ENCODE measurements at places on chromosomes 3 and 15.

DNA sequence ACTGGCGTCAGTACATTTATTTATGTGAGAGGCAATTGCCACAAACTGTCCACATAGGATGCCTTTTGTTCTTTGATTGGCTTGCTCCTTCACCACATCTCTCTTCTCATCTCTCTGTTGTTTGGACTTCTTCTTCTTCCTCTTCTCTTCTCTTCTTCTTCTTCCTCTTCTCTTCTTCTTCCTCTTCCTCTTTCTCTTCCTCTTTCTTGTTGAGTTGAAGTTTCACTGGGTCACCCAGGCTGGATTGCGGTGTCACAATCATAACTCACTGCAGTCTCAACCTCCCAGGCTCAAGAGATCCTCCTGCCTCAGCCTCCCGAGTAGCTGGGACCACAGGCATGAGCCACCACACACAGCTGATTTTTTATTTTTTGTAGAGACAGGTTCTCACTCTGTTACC lies 67.7 kb upstream of the GSK3B start:
- DNase-seq = no peak

GRCh38 chr15:89107984-89108383 lies 19.7 kb downstream of the ABHD2 start:
- DNase-seq = no peak

DNA sequence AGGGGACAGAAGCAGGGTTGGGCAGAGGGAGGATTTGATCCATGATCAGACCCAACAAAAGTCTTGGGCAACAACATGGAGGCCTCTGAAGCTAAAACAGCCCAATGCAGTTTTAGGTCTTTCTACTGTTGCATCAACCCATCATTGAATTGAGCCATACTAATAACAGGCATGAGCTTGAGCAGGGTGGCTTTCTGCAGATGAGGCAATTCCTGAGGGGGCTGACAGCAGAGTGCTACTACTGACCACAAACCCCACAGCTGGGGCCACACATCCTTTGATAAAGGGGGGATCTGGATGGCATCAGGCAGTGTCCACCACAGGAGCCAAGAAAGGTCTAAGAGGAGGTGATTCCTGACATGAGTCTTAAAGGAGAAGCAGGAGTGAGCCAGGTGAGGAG lies 517.0 kb upstream of the PPP2R3A start:
- DNase-seq = no peak

DNA sequence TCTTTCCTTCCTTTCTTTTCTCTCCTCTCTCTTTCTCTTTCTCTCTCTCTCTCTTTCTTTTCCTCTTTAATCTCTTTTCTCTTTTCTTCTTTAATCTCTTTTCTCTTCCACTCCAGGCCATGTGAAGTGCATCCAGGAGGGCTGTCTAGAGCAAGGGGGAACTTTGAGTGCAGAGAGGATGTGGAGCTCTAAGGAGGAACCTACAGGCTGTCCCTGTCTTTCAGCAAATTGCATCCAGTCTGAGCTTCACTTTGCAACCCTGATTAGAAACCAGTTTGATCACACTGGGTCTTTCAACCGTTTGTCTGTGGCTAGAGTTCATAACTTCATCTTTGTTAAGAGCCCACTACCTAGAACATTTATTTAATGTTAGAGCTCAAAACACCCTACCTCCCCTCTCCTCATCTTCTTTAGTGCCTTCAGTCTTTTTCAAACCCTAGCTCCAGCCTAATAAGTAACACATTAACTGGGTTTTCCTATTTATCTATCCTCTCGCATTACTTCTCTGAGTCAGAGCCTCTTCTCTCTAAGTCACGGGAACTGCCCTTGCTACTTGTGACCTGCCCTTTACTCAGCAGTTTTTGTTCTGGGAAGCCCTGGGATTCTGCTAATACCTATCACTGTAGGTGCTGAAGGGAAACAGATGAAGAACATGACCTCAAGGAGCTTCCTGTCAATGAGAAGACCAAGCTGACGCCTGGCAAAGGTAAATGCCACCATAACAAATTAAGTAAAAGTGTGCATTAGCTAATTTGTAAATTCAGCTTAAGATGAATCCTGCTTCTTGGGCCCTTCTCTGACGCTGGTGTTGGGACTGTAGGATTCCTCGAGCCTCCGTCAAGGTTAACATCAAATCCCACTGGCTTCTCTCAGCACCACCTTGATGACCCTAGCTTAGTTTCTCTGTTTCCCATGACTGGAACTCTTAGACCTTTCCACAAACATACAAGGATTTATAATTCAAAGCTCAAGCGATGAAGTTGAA lies at the start of gene GCNT3:
TSS of gene GCNT3 (plus strand) at position 508 of the 985 bp plus-strand sequence. CDS start 6,456 bp downstream, outside the sequence.
- no peak for DNase-seq

- no peak for DNase-seq
Observed at GRCh38 chr3:51711352-51712037, 4.6 kb downstream of the GRM2 start.

- DNase-seq = no peak
Observed at GRCh38 chr3:144774897-144775296, 803.3 kb downstream of the DIPK2A start.

- DNase-seq = peak; percentile 16
Observed at GRCh38 chr3:129461022-129461421, 21.0 kb downstream of the IFT122 start.

DNA sequence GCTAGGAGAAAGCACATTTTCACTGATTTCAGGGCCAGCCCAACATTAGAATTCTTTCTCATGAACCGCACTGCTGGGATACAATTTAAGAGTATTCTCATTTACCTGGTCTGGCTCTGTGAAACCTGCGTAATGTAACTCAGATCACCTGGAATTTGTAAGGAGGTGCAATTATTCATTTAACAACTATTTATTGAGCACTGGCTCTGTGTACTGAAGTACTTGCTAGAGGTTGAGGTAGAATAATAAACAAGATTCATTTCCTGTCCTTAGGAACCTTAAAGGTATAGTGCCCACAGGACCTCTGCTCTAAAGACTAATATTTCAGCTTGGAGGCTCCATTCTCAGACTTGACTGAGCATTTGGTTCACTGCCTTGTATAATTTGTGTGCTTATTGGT lies 242.2 kb upstream of the ZPLD1 start:
- DNase-seq = no peak

GRCh38 chr15:22919171-22919570 lies 61.0 kb downstream of the CYFIP1 start:
- no peak for DNase-seq

GRCh38 chr15:75920079-75920478 lies 16.4 kb downstream of the FBXO22 start:
- DNase-seq = no peak

- no peak for DNase-seq
Observed at GRCh38 chr3:101453961-101454360, 59.1 kb downstream of the SENP7 start.

DNA sequence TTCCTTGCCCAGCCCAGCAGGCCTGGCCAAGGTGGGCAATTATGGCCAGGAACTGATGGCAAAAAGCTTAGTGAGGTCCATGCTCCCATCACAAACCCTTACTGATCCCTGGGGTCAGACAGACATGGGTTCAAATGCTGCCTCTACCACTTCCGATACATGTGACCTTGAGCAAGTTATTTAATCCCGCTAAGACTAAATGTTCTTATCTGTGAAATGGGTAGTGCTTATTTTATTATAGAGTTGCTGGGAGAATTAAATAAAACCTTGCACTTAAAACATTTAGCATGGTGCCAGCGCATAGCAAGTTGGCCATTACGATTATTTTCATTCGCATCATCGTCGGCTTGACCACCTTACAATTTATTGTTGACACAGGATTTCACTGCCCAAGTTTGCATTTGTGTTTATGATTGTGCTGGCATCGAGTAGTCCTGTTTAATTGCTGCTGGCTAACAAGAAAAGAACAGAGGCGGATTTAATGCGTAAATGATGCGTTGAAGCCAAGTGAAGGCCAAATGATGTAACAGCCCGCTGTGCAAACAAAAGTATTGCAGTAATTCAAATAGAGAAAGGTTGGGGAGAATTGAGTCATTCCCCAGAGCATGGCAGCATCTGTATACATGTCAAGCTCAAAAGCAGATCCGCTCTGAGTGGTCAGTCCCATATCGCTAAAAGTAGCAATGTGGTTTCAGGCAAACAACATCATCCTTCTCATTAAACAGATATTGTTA lies 7.3 kb upstream of the FURIN start:
- no peak for DNase-seq

DNA sequence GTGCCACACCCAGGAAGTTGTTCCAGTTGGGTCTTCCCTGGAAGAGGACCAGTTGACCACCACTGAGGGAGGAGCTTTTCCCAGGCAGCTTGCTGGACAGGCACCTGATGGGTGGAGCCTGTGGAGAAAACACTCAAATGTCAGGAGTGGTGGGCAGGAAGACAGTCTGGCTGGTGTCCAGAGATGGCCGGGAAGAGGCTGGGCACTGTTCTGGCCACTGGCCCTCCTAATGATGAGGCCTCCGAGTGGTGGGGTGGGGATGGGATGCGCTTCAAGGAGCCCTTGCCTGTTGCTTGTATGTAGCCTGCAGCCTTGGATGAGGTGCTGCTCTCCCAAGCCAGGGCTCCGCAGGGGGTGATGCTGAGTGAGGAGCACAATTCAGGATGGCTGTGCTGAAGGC lies 12.3 kb downstream of the PLEKHO2 start:
- DNase-seq = no peak

GRCh38 chr15:87606971-87607370 lies 649.6 kb downstream of the NTRK3 start:
- DNase-seq = no peak

DNA sequence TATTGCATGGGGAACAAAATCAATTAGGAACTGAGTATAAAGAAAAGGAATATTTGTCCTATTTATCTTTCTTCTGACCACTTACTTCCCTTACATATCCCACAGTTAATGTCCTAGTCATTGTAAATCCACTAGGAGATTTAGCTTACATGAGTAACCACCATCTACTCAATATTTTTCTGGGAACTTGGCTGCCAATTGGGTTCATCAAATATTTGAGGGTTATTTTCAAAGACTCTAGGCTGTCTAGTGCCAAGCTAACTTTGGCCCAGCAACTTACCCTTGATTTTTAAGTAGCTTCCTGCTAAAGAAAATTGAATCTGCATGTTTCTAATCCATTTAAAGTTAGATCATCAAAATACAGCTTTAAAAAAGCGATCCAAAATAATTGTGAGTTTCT lies 362.5 kb upstream of the EPHA3 start:
- no peak for DNase-seq

GRCh38 chr3:33687406-33688010 lies 30.5 kb downstream of the CLASP2 start:
- no peak for DNase-seq

DNA sequence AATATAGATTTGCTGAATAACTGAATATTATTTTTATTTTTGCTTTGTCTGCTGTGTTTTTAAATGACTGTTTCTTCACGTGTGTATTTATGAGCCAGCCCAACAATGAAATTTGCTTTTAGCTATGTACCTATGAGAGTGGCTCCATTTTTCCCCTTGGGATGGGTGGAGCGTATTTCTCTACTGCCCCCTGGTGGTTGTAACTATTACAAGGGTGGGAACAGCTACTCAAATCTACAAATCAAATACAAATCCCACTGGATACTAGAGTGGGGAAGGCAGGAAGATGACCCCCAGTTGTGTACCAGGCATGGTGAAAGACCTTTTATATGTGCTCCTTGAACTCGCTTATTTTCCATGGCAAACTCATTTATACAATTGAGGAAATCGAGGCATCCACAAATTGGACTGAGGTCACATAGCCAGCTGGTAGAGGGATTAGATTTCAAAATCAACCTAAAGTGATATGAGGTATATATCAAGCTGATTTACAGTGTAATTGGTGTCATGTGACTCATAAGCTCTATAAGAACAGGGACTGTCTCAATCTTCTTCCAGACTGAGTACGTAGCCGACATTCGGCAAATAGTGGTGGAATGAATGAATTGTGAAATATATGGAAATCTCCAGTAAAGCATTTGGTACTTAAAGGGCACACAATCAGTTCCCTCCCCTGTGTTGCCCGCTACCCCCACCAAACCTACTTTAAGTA lies 69.5 kb upstream of the VEPH1 start:
- peak; percentile 26 for DNase-seq

- no peak for DNase-seq
Observed at GRCh38 chr3:58755150-58755549, 88.6 kb upstream of the FAM3D start.

GRCh38 chr3:188431553-188431952 lies 277.6 kb downstream of the LPP start:
- DNase-seq = no peak

DNA sequence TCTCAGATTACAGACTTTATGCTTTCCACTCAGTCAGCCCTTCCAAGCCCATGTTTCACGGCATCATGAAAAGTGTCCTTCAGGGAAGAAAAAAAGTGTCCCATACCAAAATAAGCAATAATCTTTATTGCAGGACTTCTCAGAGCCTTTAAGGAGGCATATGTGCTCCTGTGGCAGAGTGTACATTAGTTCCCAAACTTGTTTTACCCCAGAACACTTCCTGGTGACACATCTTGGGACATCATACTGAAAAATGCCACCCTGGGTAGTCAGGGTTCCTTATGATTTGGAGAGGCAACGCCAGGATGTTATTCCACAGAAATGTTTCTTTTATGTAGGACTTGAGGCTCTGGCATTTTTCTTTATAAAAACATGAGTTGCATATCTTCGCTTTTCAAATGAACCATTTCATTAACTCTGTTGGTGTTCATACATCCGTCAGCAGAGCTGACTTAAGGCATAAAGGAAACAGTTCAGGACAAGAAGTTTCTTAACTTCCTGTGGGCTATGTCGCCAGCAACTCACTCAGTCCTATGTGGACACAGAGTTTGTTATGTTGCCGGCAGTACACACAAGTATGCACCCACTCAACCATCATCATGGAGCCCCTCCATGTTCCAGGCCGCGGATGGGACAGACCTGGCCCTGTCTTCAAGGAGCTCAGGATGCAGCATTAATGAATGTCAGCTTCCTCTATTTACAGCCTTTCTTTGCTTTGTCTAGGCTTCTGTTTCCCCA lies 63.8 kb downstream of the CASR start:
- no peak for DNase-seq

- no peak for DNase-seq
Observed at GRCh38 chr3:151925419-151925818, 52.0 kb downstream of the SUCNR1 start.

DNA sequence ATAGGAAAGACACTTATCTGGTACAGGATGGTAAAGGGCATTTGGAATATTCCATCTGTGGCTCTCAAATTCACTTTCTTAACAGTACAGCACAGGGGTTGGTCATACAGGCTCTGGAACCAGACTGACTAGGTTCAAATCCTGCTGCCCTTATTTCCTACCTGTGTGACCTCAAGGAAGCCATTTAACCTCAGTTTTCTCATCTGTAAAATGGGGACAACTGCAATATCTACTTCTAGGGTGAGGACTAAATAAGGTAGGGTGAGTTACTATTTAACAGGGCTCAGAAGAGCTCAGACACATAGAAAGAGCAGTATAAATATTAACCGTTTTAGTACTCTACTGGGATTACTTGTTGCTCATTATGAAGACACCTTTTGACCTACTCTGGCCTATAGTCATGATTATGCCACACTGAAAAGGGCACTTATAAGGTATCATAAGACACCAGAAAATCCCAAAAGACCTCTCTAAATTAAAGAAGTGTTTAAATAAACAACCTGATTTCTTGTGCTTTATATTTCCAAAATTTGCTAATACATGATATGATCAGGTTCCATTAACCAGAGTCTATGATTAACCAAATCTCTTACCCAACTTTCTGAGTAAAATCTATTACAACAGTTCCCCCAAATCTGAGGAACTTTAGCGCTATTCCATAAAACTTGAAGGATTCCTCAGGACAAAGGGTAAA lies 6.5 kb downstream of the RFTN1 start:
- no peak for DNase-seq

GRCh38 chr3:149657926-149658743 lies at the start of gene WWTR1:
TSS of gene WWTR1 (minus strand) at chr3:149658025. CDS start at chr3:149657306, 719 bp downstream.
- peak; percentile 90 for DNase-seq

All from urothelium cell line (cell line).